Gastroesophageal sphincter (tissue), 4 donors: ENCODE measurements at places on chromosomes 12 and 14.

- no peak for ATAC-seq
Observed at GRCh38 chr12:102539651-102540553, 59.5 kb upstream of the IGF1 start.

- no peak for ATAC-seq
Observed at GRCh38 chr12:98485792-98486340, 29.5 kb upstream of the TMPO start.

- ATAC-seq, result no peak
Observed at GRCh38 chr12:73815072-73815645, 722.5 kb upstream of the ATXN7L3B start.

DNA sequence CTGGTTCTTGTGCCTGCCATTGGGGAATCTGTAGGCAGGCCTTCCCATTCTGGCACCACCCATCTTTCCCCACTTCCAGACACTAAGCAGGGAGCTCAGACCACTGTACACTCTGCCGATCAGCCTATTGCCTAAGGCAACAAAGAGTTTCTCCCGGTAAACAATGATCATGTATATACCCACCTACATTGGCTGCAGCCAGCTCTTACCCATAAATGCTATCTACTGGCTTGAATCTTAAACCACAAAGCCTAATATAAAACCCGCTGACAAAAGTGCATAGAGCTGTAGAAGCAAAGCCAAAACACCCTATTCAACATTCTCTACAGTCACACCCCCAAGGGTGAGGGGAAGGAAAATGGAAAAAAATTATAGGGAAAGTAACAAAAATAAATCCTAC is 20.8 kb upstream of the GLIPR1 start:
- no peak for ATAC-seq

GRCh38 chr12:2435511-2435910 is 359.3 kb upstream of the FKBP4 start:
- no peak for ATAC-seq

GRCh38 chr12:27229367-27229766 is 14.7 kb upstream of the STK38L start:
- no peak for ATAC-seq

- no peak for ATAC-seq
Observed at GRCh38 chr14:59213368-59214315, 25.2 kb downstream of the DAAM1 start.

DNA sequence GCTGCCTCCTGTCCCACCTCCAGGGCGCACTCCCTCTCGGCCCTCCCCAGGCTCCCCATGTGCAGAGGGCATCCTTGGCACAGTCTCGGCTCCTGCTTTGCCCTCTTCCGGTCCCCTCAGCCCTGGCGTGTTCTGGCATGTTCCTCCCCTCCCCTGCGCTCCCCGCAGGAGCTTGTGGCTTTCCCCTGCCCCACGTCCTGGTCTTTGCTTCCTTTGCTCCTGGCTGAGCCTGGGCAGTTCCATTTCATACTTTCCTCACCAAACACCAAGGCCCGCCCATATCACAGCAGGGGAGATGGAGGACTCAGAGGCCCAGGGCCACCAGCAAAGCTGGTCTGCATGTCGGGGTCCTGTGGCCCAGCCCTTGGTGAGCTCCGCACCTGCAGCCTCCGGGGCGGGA is 56.0 kb downstream of the FBRSL1 start:
- no peak for ATAC-seq

- ATAC-seq, result no peak
Observed at GRCh38 chr12:42912367-42912766, 322.8 kb upstream of the PRICKLE1 start.

DNA sequence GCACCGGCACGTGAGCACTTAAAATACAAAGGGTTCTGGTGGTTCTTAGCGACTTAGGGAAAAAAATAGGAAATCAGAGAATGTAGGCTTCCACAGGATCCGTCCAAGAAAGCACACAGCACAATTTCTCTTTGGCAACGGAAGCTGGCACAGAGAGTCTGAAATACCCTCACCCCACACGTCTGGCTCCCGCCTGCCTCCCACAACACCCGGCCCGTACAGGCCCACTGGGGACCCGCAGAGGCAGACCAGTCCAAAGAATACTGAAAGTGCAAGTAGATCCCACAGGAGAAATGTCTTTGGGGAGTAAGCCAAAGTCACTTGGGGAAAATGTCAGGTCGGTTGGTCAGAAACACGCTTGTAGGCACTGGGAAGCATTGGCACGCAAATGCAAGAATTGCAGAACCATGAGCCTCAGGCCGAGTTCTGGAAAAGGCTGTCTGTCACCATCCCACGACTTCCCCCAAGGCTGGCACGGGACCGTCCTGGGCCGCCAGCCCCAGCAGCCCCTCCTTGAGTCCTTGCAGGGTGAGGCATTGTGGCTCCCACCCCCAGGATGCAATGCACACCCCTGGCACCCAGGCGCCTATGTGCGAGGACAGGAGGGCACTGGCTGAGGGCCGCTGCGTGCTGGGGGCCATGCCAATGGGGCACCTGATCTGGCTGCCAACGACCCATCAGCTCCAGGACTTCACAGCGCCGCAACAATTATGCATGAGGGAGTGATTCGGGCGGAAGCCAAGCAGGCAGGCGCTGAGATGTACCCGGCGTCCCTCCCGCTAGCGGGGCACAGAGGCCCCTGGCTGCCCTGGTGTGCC is 29.7 kb downstream of the CHGA start:
- peak; percentile 11 for ATAC-seq

- peak; percentile 76 for ATAC-seq
Observed at GRCh38 chr14:23160924-23161522, 22.4 kb downstream of the SLC7A8 start.

DNA sequence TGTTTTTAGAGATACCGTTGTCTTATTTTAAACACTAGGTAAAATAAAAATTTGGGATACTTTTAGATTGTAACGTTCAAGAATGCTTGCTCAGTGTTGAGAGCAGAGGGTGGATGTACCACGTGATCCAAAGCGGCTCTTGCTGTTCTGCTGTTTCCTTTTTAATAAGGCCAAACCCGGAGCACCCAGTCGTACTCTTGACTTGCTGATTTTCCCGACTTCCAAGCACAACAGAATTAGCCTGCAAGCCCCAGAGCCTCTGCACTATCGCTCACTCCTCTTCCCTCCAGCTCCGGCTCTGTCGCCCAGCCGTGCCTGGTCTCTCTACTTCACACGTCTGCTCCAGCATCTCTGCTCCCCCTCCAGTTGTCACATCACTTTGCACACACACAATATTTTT is 77.3 kb downstream of the EMP1 start:
- no peak for ATAC-seq

DNA sequence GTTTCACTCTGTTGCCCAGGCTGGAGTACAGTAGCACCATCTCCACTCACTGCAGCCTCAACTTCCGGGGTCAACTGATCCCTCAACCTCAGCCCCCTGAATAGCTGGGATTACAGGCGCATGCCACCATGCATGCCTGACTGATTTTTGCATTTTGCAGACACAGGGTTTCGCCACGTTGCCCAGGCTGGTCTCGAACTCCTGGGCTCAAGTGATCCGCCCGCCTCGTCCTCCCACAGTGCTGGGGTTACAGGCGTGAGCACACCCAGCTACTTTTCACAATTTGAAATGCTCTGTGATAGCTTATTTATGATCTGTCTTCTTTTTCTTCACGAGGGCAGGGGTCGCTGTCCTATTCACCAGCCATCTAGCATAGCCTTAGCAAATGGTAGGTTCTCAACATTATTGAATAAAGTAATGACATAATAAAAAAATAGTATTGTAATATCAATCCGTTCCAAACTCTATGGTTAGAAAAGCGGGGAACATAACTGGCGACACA is 477 bp upstream of the DDX47 start:
- ATAC-seq, result no peak

GRCh38 chr14:82951171-82951570 is 1417.5 kb upstream of the SEL1L start:
- ATAC-seq, result no peak

DNA sequence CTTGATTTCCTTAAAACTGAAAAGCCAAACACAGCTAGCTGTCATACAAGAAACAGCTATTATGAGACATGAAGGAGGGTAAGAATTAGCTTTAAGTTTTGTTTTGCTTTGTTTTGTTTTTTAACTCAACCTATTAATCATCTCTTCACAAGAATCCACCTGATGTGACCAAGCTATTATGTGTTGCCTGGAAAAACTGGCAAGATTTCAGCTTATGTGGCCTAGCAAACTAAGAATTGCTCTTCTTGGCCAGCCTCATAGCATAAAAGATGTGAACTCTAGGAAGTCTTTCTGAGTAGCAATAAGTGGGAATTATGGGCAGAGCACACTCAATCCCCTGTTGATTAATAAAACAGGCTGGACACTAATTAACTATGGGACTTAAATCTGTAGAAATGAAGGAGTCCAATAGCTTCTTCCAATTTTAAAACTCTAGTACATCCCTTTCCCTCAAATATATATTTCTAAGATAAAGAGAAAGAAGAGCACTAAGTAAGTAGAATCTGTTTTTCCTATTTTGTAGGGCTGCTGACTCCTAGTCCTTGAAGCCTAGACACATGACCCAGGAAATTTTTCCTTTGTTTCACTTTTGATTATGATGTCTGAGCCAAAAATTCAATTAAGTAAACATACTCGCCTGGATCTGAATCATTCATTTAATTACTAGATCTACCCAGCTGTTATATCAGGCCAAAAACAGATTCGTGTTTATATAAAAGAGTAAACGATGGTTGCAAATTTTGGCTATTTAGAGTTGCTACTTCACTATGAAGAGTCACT is 75.7 kb downstream of the GTF2A1 start:
- no peak for ATAC-seq

GRCh38 chr12:121467638-121468498 is 68.0 kb downstream of the RNF34 start:
- peak; percentile 23 for ATAC-seq

DNA sequence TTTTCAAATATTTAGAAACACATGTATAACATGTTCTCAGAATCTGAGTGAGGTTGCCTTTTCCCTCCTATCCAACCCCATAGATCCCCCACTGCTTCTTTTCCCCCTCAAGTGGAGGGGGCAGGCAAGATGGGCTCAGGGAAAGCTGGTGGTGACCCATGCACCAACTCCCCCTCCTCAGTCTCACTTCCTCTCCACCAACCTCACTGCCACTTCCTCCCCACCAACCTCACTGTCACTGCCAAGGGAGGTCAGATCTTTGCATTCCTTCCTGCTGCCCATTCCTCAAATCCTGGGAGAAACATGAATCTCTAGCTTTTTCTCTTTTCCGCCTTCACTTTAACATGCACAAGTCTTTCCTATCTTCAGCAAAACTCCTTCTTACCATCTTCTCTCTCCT is 48.7 kb downstream of the SPTB start:
- no peak for ATAC-seq

- ATAC-seq, result no peak
Observed at GRCh38 chr12:52838609-52839435, 4.7 kb upstream of the KRT79 start.
